C1 segment of cervical spinal cord (tissue), 14 donors: ENCODE measurements at places on chromosomes 6 and 20.

DNA sequence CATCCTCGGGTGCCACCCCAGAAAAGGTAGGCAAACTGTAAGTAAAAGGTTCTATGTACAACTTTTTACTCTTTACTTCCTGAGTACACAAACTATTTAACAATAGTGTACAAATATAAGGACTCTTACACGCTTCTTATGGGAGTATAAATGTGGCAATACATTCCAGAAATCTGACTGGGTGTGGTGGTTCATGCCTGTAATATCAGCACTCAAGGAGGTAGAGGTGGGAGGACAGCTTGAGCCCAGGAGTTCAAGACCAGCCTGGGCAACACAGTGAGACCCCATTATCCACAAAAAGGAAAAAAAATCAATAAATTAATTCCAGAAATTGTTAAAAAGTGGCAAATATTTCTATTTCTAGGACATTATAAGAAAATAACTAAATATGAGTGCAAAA lies 48.9 kb downstream of the PIGU start:
- DNase-seq = no peak

- no peak for DNase-seq
Measured at GRCh38 chr6:137494281-137494987, at the start of gene OLIG3. Gene OLIG3 (minus strand): TSS chr6:137494394. CDS start chr6:137494170, 224 bp downstream.

DNA sequence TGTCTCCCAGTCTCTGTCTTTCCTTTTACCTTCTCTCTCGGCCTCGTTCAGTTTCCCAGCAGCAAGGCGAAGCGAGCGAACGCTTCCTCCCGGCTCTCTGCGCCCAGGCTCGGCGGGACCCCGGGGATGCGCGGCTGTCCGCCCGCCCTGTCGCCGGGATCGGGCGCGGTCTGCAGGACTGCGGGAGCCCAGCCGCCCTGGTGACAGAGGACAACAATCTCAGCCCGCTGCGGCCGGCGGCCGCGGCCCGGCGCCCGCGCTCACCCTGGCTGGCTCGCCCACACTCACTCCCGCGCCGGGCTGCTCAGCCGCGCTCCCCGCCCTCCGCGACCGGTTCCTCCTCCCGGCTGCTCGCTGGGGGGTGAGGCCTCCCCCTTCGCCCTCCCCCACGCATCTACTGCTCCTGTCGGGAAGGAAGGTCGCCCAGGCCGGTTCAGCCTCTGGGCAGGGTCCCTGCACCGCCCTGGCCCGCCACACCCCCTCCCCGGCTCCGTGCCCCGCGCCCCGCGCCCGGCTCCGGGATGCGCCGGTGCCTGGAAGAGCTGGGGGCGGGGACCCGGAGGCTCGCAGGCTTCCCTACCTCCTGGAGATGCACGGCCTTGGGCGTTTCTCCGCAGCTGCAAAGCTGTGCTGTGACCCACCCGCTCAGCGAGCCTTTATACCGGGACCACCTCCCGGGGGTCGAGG lies 410 bp downstream of the SYNE1 start:
- peak; percentile 34 for DNase-seq

GRCh38 chr20:22582386-22582963 lies 1.9 kb downstream of the FOXA2 start:
- no peak for DNase-seq

DNA sequence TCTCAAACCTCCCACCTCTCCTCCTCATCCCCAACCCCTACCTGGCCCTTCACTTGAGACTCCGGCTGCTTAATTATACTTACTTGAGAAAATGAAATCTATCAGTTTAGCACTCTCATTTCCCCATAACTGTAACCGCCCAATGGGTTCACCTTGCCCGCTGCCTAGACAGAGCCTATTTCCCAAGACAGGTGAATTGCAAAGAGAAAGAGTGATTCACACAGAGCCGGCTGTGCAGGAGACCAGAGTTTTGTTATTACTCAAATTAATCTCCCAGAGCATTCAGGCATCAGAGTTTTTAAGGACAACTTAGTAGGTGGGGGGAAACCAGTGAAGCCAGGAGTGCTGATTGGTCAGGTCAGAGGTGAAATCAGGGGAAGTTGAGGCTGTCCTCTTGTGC lies 301.4 kb upstream of the CDYL start:
- DNase-seq = no peak

- DNase-seq = no peak
Measured at GRCh38 chr20:15333170-15333569, 995.8 kb upstream of the FLRT3 start.

DNA sequence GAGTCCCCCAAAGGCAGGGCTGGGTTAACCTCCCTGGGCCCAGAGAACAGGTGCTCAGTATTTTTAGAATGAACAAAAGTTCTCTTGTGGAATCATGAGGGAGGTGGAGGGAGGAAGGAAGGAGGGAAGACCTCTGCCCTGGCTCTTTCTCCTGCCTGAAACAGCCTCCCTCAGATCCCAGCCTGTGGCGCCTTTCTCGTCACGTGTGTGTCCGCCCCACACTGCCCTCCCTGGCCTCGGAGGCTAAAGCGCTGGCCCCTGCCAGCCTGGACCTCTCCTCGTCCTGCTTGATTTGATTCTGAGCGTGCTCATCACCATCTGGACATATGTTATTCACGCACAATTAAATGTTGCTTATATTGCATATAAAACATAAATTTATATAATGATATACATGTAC lies 40.9 kb downstream of the PHACTR3 start:
- no peak for DNase-seq

DNA sequence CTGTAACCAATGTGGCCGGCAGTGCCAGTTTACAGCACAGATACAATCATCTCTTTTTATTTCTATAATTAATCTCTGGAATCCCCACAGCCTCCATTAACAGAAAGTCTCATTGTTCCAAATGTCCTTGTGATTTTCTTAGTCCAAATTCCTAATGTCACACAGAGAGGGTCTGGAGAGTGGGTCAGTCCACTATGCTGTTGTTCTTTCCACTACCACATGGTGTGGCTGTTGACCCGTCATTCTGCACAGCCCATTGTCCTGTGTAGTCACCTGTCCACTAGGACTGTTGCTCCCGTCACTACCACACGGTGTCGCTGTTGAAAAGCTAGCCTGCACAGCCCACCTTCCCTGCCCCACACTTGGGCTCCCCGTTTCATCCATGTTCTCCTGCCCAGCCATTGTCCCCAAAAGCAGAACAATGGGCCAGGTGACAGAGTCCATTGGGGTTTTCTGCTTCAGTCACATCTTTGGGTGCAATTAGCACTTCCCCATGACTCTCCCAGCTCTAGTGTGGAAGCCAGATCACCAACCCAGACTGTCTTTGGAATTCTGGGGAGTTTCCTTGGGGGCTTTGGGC lies 8.6 kb upstream of the LBP start:
- DNase-seq = peak; percentile 9

- DNase-seq = no peak
Measured at GRCh38 chr20:25221592-25222460, 26.1 kb upstream of the PYGB start.

DNA sequence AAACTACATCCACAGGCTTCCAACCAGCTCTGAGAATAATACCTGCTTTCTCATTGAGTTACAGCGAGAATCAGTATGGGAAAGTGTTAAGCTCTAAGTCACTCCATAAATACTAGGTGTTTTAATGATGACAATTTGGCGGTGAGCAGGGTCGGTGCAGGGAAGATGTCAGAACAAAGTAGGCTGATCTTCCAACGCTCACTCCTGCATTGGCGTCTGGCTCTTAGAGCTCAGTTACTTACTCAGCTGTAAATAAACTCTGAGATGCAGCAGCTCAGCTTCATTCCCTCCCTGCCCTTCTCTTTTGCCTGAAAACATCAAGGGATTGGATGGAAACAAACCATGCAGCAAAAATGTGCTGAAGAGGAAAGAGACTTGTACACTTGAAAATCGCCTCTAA lies 102.5 kb upstream of the SPACA1 start:
- DNase-seq = no peak

DNA sequence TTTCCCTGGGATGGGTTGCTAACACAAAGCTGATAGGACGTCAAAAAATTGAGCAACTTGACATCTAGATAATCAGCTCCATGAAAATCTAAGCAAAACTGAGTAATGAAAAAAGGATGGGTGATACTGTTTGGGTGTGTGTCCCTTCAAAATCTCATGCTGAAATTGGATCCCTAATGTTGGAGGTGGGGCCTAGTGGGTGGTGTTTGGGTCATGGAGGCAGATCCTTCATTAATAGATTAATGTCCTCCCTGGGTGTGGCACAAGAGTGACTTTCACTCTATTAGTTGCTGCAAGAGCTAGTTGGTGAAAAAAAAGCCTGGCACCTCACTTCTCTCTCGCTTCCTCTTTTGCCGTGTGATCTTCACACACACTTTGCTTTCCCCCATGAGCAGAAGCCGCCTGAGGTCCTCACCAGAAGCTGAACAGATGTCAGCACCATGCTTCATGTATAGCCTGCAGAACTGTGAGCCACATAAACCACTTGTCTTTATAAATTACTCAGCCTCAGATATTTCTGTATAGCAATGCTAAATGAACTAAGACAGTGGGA lies 160.9 kb downstream of the FRK start:
- DNase-seq = no peak
